MV-4-11 (cell line): ENCODE measurements at places on chromosomes 1 and 21.
A peak's percentile ranks its signal among the peaks of the same experiment; 100 is the strongest.

- no peak for DNase-seq
Observed at GRCh38 chr1:182855911-182856310, 16.8 kb downstream of the DHX9 start.

DNA sequence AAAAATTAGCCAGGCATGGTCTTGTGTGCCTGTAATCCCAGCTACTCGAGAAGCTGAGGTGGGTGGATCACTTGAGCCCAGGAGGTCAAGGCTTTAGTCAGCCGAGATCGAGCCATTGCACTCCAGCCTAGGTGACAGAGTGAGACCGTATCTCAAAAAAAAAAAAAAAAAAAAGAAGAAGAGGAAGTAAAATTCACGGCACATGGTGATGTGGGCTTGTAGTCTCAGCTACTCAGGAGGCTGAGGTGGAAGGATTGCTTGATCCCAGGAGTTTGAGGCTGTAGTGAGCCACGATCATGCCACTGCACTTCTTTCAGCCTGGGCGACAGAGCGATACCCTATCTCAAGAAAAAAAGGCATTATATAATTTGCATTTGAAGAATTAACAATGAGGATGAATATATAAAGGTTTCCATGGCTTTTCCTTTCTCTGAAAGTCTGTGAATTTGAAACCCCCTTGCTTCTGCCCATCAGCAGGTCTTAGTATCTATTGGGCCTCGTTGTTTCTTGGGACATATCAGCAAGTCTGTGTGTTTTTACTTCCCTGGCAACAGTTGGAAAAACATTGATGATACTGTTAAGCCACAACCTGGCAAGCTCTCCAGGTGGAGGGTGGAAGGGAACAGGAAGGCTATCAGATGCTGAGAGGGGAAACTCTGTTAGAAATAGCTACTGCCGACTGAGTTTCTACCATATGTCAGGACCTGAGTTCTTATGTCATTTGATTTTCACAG lies 4.6 kb upstream of the PLA2G2D start:
- peak; percentile 67 for DNase-seq

DNA sequence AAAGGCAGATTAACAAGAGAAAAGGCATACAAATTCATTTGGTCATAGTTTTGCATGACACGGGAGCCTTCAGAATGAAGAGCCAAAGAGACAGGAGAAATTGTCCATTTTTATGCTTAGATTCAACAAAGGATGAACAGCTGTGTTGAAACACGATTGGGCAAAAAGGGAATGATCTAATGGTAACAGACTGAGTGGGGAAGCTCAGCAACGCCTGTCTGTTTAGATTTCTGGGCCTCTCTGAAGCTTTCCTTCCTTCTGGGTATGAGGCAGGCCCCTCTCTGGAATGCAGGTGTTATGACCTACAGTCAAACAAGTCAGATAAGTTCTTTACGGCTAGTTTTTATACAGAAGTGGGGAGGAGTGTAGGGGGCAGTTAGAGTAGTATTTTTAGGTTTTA lies 154.6 kb downstream of the RGS7 start:
- DNase-seq = no peak

GRCh38 chr21:31457675-31458074 lies 113.6 kb upstream of the TIAM1 start:
- DNase-seq = no peak
